ENCODE measurements at places on chromosomes 7 and 10.

GRCh38 chr10:128734161-128734560 is 607.9 kb upstream of the MKI67 start:
- DNase-seq, result no peak

GRCh38 chr10:12180221-12180974 is 15.3 kb downstream of the NUDT5 start:
- no peak for DNase-seq

DNA sequence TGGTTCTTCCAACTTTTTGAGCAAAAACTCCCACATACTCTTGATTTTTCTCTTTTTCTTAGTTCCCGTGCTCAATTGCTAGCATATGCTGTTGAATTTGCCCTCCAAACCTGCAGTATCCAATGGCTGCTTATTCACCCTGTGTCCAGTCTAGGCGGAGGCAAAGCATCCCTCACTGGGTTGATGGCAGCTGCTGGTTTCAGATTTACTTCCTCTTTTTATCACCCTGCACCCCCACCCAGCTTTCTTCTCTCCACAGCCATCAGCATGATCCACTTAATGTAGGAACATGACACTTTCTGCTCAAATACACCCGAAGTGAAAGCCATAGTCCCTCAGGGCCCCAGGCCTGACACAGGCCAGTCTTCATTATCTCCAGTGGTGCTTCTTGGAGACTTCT is 87.6 kb upstream of the ADARB2 start:
- no peak for DNase-seq

DNA sequence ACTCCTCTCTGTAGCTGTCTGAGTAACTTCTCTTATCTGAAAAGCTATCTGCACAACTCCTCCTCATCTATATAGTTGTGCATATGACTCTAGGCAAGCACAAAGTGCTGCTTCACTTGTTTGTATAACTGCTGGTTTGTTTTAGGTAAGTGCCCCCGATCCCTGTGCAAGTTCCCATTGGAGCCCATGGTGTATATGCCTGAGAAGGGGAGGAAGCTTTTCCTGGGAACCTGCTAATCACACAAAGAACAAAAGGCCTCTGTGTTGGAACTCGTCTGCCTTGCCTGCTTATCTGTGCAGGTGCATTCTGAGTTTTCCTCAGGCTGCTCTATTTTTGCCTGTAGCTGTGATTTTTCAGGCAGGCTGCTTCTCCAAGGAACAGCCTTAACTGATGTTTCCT is 23.2 kb upstream of the PHF14 start:
- no peak for DNase-seq

DNA sequence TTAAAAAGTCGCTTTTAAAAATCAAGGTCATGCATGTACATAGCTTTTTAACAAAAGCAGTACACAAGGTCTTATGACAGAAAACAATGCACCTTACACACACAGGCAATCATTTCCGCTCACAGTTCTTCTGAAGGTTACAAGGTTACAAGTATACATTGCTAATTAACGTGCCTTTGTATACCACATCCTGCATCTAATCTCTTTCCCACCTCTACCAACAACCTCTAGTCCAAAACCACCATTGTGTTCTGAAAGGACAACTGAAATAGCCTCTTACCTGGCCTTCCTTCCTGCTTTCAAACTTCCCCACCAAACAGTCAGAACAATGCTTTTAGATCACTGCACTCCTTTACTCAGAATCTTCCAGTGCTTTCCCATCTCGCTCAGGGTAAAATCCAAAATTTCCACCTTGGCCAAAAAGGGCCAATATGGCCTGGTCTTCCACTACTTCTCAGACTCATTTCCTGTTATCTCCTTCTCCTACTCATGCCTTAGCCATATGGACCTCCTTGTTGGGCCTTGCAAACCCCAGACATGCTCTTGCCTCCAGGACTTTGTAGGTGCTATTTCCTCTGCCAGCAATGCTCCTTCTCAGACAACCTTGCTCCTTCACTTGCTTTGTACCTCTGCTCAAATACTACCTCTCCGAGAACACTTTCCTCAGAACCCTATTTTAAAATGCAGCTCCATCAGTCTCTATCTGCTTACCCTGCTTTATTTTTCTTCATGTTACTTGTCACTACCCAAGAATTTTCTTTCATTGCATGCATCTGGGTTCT is 205.4 kb downstream of the DNAJC1 start:
- no peak for DNase-seq

DNA sequence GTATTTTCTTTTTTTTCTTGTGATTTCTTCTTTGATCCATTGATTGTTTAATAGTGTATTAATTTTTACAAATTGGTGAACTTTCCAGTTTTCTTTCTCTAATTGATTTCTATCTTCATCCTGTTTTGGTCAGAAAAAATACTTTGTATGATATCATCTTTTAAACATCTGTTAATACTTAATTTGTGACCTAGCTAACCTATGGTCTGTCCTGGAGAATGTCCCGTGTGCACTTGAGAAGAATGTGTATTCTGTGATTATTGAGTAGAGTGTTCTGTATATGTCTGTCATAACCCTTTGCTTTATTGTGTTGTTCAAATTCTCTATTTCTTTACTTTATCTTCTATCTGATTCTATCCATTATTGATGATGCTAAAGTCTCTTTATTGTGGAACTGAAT is 65.8 kb upstream of the ZEB1 start:
- DNase-seq, result no peak

- DNase-seq, result no peak
Measured at GRCh38 chr10:1048349-1048731, 579 bp downstream of the IDI1 start.

DNA sequence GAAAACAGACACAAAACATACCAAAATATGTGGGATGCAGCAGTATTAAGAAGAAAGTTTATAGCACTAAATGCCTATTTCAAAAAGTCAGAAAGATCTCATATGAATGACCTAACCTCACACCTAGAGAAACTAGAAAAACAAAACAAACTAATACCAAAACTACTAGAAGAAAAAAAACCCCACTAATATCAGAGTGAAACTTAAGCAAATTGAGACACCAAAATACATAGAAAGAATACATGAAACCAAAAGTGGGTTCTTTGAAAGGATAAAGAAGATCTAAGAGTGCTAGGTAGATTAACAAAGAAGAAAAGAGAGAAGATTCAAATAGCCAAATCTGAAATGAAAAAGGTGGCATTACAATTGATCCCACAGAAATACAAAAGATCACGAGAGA is 494.1 kb downstream of the SH2D4B start:
- DNase-seq, result no peak

- DNase-seq, result no peak
Measured at GRCh38 chr7:90671571-90671970, 75.5 kb downstream of the CDK14 start.

GRCh38 chr10:75632805-75633462 is 201.5 kb downstream of the LRMDA start:
- no peak for DNase-seq

GRCh38 chr10:42475168-42476098 is 162.9 kb downstream of the ZNF33B start:
- DNase-seq, result peak; percentile 32

DNA sequence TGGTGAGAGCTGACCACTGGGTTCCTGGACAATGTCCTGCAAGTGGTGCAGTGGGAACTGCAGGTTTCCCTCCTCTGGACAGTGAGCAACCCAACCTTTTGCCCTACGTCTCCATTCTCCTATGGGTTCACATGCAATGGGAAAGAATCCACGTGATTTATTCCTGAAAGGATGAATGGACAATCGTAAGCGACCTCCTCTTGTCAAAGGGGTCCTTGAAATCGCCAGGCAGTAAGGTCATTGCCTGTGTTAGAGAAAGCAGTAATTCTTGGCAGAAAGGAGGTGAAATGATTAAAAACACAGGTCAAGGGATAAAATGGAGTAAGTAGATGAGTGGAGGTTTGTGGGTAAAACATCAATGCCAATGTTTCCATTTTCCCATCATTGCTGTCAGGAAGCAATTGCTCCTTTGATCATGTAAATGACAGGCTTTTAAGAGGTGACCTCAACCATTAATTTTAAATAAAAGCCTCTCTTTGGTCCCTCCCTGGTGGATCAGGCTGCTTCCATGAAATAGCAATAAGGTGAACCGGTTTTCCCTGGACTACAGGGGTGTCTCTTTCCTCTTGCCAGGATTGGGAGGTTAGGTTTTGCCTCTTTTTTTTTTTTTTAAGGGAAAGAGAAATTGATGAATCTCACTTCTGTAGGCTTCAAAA is 330.0 kb upstream of the PRKCQ start:
- DNase-seq, result no peak

Measured in AG09309 (cell line).